ENCODE measurements at places on chromosomes 3 and 15.

DNA sequence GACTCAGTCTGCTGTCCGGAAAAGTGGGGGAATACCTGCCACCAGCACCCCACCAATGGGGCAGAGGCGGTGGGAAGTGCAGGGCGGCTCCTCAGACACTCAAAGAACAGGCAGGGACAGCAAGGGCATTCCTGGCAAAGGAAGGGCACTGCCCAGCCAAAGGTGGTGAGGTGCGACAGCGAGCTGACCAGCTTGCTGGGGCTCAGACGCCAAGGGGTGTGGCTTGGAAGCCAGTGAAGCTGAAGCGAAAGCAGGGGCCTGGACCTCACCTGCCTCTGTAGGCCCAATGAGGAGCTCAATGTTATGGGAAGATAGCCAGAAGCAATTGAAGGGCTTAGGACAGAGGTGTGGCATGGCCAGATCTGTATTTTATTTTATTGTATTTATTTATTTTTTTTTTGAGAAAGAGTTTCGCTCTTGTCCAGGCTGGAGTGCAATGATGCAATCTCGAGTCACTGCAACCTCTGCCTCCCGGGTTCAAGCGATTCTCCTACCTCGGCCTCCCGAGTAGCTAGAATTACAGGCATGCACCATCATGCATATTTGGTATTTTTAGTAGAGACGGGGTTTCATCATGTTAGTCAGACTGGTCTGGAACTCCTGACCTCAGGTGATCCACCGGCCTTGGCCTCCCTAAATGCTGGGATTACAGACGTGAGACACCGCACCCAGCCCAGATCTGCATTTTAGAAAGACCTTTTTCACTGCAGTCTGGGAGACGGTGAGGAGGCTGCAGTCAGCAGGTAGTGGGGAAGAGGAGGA lies 4.4 kb upstream of the LMAN1L start:
- DNase-seq, result no peak

- DNase-seq, result no peak
Measured at GRCh38 chr15:99322643-99323405, 71.5 kb downstream of the LRRC28 start.

- DNase-seq, result no peak
Measured at GRCh38 chr15:61038387-61038786, 190.7 kb downstream of the RORA start.

- DNase-seq, result no peak
Measured at GRCh38 chr3:44179246-44179645, 62.4 kb upstream of the TOPAZ1 start.

GRCh38 chr3:77935418-77935817 lies 895.5 kb downstream of the ROBO2 start:
- no peak for DNase-seq

- no peak for DNase-seq
Measured at GRCh38 chr3:164730815-164731360, 347.4 kb downstream of the SI start.

DNA sequence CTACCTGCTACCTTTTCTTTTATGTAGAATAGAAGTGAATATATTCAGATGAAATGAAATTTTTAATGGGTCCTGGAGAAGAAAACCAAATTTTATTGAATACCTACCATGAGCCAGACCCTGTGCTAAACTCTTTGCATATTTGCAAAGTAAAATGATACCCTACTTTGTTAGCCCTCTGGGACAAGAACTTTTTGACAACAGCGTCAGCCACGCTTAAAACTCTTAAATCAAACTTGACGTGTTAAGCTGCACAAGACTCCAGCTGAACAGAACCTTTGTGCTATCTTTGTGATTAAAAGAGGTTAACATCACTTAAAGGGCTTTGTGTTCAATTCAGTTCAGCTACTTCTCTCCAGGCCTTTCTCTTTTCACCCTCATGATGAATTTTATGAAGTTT lies 316.5 kb downstream of the MEX3B start:
- no peak for DNase-seq

DNA sequence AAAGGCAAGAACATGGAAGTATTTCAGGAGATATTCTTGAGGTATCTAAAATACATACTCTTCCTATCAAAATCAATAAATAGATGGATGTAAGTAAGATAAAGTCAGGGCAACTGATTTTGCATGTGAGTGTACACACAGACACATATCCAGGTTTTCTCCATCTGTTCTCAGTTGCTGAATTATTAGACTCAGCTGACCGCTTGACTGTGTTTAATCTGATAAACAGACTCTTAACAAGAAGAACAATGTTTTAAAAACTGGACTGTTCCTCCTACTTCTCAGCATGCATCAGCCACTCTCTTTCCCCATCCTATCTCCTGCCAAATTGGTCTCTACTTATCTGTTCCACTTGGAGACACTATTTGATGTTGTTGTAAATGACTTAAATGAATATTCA lies 73.5 kb downstream of the GOLGA8G start:
- DNase-seq, result no peak

DNA sequence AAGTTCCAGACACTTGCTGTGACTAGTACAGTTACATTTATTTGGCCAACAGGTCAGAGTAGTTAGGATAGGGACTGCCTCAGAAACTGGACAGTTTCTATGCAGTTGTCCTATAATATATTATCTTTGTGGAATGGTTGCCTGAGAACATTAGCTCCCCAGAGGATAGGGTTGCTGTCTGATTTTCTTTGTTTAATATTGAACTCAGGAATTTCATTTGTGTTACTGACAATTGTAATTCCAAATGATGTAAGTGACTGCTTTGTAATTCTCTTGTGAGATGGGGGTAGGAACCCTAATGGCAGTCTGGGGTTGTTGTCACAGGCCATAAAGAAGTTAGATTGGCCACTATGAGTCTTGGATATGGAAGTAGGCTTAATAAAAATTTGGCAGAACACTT lies 2.2 kb downstream of the NXPE3 start:
- no peak for DNase-seq

DNA sequence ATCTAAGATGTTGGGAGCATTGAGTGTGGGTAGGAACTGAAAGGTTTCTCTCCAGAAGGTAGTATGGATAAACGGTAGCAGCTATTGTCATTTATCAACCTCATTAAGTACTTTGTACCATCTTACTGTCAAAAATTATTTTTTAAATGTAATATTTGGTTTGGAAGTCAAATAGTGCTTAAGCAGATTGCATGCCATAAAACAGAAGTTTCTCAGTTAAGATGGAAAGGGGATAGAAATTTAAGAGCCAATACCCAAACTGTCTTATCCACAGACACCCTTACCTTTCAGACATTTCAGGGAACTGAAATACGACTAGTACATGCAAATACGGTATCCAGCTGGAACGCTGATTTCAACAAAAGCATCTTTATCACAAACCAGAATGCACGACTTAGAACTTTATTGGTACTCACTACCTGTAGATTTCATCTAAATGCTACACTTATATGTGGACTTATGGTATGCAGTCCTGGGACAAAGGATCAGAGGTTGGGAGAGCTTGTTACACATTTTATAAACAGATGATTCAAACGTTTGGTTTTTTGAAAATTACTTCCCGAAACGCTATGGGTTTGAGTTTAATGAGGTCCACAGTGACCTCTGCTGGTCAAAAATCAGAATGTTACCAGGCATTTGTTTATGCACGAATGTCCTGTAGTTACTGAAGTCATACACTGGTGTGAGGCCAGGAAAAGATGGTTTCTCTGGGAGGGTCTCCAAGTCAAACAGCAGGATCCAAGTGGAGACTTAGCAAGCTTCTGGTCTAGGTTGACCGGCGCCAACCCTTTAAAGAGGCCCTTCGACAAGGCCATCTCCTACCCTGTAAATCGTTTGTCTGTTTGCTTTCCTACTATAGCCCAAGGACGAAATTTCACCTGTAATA lies 45.7 kb upstream of the DUT start:
- peak; percentile 58 for DNase-seq

- DNase-seq, result peak; percentile 91
Measured at GRCh38 chr3:51682079-51682478, 11.0 kb downstream of the TEX264 start.

DNA sequence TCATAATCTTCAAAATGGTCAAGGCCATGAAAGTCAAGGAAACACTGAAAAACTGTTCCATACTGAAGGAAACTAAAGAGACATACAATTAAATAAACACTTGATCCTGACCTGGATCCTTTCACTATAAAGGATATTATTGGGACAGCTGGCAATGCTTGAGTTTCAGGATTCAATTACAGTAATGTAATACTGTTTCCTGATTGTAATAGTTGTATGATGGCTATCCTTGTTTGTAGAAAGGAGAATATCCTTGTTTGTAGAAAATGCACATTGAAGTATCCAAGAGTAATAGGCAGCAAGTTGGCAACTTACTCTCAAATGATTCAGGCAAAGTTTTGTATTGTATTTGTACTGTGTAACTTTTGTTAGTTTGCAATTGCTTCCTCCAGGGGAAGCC lies 4.6 kb downstream of the CIDEC start:
- no peak for DNase-seq

GRCh38 chr15:73049564-73050215 lies 2.6 kb upstream of the NEO1 start:
- DNase-seq, result no peak

- no peak for DNase-seq
Measured at GRCh38 chr15:63595688-63596087, 1.5 kb upstream of the FBXL22 start.

DNA sequence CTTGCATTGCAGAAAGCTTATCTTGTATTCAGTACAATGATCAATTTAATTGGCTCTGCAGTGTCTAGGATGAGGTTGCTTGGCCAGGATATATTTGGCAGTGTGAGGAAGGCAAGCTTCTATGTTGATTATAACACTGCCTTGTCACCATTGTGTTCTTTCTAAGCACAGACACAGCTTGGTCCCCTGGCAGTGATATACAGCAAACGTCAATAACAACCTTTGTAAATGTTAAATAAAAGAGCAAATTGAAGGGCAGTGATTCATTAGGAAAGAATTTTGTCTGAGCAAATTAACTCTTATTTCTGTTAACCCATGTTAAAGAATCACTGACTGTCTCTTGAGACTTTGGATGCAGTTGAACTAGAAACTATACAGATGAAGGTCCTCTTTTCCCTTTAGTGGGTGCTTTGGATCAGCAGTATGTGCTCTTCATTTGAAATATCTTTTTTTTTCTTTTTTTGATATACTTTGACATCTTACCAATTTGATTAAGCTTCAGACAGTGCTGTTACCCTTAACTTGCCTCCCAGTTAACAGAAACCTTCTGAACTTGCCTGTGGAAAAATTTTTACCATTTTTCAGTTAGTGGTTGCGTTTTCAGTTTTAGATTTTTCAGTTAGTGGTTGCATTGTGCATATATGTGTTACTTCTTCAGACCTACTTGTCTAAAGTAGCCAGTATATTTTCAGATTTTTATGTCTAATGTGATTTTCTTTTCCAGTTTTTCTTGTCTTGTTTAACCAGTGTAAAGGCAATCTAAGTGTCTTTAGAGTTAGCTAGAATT lies 199.8 kb downstream of the TCF12 start:
- no peak for DNase-seq

GRCh38 chr15:43232289-43232874 lies 11.6 kb upstream of the EPB42 start:
- DNase-seq, result no peak

DNA sequence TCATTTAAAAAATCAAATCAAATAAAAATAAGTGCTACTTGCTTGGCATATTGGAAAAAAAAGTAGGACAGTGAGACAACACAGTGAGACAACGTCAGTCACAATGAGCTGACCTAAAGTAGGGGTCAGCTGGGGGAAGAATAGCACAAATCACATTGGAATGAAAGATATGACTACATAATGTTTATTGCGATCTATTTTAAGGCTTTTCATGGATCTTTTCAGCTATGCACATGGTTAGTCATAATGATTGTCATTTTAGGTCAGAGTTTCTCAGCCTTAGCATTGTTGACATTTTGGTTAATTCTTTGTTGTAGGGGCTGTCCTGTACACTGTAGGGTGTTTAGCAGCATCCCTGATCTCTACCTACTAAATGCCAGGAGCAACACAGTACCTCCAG lies 44.5 kb downstream of the CMSS1 start:
- DNase-seq, result no peak

DNA sequence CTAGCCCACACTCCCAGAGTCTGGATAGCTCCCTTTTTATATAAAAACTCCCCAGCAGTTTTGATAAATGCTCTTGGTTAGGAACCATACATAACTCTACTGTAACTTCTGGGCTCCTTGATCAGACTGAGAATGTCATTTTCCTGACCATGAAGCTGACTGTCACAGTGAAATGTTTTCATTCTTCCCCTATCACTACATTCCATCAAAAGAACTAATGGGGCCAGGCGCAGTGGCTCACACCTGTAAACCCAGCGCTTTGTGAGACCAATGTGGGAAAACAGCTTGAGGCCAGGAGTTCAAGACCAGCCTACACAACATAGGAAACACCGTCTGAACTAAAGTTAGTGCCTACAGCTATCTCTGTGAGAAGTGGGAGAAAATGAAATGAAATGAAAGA lies 72.8 kb upstream of the MYO5C start:
- DNase-seq, result no peak

DNA sequence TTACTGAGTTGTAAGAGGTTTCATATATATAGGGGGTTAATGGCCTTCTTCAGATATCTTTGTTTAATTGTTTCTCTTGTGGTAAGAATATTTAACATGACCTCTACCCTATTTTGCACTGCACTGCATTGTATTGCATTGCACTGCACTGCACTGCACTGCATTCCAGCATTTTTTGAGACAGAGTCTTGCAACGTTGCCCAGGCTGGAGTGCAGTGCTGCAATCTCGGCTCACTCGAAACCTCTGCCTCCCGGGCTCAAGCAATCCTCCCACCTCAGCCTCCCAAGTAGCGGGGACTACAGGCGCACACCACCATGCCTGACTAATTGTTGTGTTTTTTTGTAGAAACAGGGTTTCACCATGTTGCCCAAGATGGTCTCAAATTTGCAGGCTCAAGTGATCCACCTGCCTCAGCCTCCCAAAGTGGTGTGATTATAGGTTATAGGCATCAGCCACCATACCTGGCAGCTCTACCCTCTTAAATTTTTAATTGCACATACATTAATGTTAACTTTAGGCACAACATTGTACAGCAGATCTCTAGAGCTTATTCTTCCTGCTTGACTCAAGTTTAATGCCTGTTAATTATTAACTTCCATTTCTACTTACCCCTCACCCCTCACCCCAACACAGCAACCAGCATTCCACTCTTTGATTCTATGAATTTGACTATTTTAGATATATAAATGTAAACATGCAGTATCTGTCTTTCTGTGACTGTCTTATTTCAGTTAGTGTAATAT lies 38.4 kb downstream of the NEDD4 start:
- no peak for DNase-seq

GRCh38 chr3:46114323-46114988 lies 87.2 kb upstream of the XCR1 start:
- DNase-seq, result no peak

DNA sequence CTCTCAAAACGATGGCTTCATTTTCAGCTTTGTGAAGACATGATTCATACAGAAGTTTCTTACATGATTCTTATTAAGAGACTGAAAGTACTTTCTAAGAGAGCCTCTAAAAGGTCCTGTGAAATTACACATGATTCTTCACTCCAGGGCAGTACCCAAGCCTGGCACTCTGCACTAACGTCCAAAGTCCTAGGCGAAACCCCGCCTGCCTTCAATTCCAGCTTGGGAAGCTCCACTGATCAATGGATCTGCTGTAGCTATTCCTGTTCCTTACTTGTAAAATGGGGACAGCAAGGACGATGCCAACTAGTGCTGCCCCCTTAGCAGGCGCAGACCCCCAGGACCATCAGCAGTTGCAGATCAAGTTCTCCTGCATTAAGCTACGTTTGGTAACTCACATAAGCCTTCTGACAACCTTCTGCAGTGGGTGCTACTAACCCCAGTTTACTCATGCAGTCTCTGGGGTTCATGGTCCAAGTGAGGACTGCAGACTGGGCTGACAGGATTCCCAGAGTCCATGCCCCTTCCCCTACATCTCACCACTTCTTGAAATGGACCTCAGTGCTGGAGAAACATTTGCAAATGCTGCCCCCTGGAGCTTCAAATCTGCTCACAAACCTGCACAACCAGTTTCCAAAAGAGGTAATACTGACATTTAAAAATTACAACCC lies 10.6 kb downstream of the CHCHD4 start:
- no peak for DNase-seq
